NCI-H524 treated with DMSO at 0.1 percent for 48 hours (cell line): ENCODE measurements at places on chromosomes 7 and 10.

DNA sequence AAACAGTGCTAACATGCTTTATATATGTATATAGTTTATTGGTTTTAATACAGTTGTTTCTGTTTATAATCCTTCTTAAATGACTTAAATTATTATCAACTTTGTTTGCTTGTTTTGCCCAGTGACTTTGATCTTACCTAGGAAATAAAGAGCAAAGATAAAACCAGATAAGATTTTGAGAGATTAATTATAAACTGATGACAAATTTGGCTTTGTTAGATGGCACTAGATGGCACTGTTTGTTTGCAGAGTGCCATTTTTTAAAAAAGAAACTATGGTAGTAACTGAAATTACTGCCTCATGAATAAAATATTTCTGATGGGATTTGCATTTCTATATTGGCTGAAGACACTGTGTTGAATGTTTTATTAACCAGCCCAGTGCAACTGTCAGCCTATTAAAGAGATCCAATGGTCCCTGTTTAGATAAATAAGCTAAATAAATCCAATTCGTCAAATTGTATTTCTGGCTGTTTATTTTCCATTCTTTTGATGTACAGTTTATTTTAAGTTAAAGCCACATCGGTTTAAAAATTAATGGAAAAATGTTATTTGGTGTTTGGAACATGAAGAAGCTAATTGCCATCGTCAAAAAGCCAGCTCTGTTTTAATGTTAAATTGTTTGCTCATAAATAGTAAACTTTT, 28.7 kb downstream of the VTI1A start:
- no peak for DNase-seq

- no peak for DNase-seq
Measured at GRCh38 chr10:71625445-71626175, 94.0 kb downstream of the C10orf105 start.

- no peak for DNase-seq
Measured at GRCh38 chr10:110775020-110775375, 96.7 kb upstream of the PDCD4 start.

GRCh38 chr10:132752961-132753360, 33.0 kb downstream of the NKX6-2 start:
- no peak for DNase-seq

GRCh38 chr10:119896937-119897770, 4.6 kb downstream of the SEC23IP start:
- no peak for DNase-seq

- no peak for DNase-seq
Measured at GRCh38 chr7:155858521-155859061, 46.3 kb upstream of the SHH start.

GRCh38 chr7:16465469-16466361, at the start of gene SOSTDC1:
SOSTDC1 (minus strand) TSS chr7:16465738; CDS start chr7:16465668, 70 bp downstream.
- no peak for DNase-seq

- DNase-seq, result no peak
Measured at GRCh38 chr7:90474284-90475210, 5.1 kb downstream of the PTTG1IP2 start.

DNA sequence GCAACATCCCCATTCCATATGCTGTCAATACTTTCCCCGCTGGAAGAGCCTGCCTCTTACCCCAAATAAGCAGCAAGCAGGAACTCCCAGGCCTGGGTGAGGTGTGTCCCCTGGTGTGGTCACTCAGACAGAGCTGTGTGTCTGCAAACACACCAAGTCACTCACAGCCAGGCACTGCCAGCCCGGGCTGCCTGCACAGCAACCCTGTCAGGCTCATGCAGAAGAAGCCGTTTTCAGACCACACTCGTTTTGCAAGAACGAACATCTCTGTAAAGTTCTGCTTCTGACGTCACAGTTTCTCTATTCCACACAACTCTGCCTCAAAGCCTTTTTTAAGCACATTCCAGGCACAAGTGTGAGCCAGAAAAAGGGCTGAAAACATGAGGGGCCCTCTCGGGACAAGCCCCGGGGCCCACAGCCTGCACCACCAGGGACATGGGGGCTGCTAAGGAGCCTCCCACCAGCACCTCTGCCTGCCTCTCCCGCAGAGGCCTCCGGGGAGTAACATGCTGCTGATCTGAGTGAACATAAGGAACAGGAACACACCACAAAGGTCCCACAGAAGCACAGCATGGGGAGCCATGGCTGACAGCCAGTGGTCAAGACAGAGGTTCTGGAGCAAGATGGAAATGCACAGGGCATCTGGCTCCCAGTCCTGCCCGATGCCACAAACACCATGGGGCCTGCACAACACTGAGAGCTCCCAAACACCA, 11.4 kb downstream of the PTPRN2 start:
- no peak for DNase-seq

- DNase-seq, result peak; percentile 37
Measured at GRCh38 chr7:14389595-14389994, 400.1 kb upstream of the ETV1 start.

DNA sequence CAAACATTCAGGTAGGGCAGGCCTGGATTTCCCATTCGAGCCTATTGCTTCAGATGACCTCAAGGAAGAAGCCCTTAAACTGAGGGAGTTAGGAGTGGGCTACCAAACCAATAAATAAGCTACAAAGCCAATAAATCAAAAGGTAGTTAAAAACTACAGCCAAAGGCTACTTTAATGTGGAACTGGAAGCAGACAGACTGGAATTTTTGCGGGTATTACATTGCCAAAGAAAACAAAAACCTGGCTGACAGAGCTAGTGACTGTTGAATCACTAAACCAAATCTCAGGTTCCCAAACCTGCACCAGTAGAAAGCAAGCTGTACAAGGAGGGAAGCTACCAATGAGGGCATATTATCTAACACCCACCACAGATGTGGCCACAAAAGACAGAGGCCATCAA, 315.6 kb downstream of the GRM8 start:
- no peak for DNase-seq

DNA sequence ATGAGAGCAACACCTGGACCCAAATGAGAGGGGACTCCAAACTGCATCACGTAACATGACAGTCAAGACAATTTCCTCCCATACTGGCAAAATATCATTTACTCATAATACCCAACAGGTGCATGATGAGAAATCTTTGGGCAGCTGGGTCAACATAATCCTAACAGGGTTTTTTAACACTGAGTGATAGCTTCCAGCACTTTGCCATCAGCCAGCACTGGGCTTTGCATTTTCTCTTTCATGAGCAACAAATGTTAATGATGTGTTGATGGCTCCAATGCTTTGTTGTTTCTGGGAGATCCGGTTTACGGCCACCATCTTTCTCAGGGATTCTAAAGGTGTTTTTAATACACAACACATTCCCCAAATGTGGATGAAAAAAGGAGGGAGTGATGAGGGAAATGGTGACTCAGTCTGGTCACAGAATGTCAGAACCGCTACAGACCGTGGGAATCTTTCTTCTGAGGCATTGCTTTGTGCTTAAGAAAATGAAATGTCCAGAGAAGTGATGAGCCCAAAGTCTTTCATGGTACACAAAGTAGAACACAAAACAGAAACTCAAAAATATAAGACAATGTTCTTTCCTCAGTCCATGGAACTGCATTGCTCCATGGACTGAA, 705.7 kb upstream of the IGFBP3 start:
- DNase-seq, result peak; percentile 29

DNA sequence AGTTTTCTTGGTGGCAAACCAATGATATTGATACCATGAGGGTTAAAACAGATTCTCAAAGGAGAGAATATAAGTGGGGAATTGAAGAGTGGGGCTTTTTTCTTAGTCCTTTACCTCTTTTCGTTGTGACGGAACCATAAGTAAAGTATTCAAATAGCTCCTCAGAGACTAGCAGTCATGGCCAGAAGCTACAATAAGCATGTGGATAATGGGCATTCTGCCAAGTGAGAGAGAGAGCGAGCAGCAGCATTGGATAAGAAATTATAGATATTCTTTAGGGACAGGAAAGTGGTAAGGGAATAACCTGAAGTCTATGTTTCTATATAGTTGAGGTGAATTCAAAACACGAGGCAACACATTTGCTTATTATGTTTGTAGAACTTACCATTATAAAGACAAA, 235.1 kb downstream of the SEMA3E start:
- no peak for DNase-seq

DNA sequence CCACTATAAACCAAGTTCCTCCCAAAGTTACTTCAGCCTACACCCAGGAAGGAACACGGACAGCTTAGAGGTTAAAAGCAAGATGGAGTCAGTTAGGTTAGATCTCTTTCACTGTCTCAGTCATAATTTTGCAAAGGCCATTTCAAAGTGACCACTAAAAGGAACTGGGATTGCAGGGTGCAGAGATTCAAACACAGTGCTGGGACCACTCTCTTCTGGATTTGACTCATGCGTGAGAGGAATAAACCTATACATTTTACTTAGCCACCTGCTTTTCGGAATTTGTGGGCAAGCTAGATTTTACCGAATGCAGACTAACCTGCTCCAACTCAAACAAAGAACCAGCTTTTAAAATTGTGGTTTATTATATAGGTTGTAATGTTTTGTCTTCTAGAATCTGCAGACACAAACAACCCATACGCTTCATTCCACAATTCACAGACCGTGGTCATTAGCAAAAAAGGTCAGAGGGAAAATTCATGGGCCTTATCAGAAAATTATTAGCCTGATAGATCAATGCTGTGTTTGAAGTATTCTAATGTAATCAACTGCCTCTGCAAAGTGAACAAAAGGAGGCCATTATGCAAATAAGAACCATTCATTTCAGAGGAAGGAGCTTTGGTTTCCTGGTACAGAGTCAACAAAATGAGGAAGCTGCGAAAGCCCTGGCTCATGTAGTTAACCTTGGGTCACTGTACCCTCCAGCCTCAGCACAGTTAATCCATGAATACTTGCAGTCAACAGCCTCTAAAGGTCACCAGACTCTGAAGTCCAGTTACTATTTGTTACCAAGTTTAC, 342.7 kb upstream of the KLF6 start:
- no peak for DNase-seq

DNA sequence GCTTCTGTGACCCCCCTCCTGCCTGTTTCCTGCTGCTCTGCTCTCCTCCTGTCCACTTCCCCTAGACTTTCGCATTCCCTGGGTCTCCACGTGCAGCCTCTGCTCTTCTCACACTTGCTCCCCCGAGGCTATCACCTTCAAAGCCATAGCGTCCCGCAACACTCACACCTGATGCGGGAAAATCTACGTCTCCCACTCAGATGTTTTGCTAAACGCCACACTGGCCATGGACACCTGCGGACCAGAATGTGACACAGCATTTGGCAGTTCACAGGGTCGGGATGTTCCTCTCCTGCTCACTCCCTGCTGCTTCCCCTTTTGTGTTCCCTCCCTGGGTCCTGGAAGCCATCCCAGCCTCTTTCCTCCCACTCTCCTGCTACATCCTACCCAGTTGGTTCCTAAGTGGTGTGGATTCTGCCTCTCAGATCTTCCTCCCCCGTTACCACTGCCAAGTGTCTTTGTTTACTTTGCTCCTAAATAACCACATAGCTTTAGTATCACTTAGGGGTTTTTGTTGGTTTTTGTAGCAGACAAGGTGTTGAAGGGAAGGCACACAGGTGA, 33.7 kb upstream of the RBM33 start:
- DNase-seq, result no peak

DNA sequence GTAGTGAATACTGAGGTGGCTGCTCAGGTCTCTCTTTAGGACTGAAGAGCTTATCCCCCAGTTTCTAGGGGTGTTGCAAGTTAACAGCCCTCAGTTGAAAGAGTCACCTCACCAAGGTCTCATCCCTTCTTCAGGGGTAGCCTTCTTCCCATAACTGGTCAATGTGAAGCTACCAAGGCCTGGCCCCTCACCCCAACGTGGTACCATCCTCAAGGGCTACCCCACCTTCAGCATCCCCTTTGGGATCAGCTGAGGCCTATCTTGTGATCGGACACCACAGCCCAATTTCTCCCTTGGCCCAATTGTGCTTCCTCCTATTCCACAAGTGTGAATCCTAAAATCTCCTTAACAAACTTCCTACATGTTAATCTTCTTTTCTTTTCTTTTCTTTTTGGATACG, 289.5 kb upstream of the MKLN1 start:
- no peak for DNase-seq

DNA sequence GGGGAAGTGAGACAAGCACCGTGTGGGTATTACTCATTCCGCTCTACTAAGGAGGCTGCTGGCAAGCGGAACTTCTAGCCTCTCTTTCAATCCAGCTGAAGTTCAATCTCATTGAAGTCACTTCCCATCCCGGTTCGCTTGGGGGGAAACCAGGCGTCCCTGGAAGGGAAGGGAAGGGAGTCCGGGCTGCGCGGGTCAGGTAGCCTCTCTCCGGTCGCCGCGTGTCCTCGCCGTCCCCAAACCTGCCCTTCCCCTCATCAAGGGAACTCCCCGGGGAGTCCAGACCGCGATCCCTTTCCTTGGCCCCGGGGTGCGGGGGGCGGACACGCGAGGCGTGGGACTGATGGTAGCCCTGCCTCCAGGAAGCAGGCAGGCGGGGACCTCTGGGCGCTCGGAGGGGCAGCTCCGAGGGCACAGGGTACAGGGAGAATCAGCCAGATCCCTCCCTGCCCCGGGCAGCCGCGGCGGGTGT, 598 bp upstream of the ZEB1 start:
- DNase-seq, result no peak

DNA sequence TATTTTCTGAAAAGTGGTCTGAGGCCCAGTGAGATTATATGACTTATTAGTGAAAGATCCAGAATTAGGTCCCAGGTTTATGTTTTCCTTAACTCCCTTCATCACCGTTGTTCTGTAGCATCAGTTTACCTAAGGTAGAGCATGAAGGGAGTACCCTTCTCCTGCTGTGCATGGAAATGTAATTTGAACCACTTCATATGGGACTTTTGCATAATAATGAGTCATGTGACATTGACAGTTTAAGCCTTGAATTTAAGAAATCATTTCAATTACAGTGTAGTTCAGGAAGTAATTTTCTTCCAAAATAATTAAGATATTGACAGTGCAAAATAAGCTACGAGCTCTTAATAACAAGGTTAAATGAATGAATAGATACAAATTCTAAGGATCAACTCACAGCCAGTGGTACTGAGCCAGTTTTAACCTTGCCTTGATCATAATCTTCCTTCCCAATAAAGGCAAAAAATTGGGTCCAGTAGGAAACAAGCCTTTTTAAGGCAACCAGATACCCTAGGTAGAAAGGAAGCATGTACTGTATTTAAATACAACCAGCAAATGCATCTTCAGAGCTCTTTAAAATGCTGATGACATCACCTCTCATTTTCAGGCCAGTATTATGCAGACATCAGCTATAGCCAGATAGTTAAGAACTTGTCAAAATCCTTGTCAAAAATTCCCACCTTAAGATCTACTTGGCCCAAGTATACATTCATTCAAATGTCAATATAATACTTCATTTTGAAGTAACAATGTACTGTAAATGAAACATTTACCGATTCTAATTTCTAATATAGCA, 48.8 kb upstream of the DKK1 start:
- no peak for DNase-seq

GRCh38 chr7:69176841-69177240, 421.4 kb upstream of the AUTS2 start:
- no peak for DNase-seq

GRCh38 chr7:81186691-81187090, 267.8 kb upstream of the SEMA3C start:
- DNase-seq, result no peak

DNA sequence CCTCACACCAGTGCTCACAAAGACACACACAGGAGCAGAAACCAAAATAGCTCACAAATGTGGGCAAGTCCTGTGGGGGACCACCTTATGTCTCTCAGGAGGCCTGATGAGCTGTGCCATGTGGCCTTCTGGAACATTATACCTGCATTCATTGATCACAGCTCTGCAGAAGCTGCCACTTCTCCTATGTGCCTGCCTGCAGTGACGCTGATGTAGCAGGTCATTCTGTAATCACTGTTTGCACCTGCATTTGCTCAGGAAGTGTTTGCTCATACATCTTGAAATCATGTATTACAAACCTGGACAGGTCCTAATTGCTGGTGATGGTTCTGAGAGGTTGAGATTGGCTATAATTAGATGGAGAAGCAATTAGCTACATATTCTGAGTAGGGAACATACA, 310.2 kb downstream of the AUTS2 start:
- DNase-seq, result no peak
